ENCODE measurements at places on chromosomes 1 and 21.

DNA sequence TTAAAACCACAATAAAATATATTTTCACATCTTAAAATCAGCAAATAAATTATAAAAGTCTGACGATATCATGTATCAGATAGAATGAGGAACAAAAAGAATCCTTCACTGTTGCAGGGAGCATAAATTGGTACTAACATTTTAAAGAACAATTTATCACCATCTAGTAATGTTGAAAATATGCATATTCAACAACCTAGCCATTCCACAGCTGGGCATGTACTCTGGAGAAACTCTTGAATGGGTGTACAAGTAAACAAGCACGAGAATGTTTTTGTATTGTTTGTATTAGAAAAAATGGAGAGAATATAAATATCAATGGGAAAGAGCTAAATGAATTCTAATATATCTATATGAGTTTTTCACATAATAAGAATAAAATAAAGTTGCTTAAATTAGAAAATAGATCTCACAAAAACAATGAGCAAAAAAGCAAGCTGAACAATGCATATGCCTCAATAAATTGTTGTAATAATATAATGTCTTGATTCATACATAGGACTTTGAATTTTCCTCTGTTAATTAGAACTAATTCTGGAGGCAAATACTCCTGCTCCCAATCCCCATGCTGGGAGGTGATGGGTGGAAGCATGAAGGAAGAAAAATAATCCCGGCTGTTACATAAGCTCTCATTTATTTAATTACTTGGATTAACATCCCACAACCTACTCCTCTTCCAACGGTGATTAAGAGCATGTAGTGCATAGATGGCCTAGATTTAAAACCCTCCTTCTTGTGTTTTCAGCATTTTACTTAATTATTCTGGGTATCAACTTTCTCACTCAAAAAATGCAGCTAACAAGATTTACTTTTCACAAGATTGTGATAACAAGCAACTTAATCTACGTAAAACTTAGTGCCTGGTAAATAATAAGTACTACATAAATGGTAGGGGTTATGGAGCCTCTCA lies 5.5 kb upstream of the FMO2 start:
- no peak for DNase-seq

- no peak for DNase-seq
Measured at GRCh38 chr1:83834621-83835264, 164.2 kb downstream of the TTLL7 start.

GRCh38 chr1:6603915-6604558 lies 1.4 kb upstream of the KLHL21 start:
- peak; percentile 28 for DNase-seq

DNA sequence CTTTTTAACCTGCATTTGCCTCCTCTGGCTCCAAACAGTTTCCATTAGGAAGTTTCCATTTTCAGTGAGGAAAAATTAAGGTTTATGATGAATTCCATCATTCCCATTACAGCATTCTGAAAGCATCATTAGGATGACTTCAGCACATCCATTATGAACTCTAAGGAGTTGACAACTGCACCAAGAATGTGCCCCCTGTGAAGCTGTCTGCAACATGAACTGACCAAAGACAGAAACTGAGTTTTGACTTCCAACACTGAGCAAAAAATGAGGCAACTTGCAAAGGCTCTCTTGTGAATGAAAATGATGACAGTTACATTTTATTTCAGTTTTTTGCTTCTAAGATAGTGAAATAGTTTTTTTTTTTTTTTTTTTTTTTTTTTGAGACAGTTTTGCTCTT lies 18.3 kb upstream of the KCNE1 start:
- no peak for DNase-seq

- DNase-seq = no peak
Measured at GRCh38 chr1:116389013-116389412, 16.0 kb downstream of the ATP1A1 start.

DNA sequence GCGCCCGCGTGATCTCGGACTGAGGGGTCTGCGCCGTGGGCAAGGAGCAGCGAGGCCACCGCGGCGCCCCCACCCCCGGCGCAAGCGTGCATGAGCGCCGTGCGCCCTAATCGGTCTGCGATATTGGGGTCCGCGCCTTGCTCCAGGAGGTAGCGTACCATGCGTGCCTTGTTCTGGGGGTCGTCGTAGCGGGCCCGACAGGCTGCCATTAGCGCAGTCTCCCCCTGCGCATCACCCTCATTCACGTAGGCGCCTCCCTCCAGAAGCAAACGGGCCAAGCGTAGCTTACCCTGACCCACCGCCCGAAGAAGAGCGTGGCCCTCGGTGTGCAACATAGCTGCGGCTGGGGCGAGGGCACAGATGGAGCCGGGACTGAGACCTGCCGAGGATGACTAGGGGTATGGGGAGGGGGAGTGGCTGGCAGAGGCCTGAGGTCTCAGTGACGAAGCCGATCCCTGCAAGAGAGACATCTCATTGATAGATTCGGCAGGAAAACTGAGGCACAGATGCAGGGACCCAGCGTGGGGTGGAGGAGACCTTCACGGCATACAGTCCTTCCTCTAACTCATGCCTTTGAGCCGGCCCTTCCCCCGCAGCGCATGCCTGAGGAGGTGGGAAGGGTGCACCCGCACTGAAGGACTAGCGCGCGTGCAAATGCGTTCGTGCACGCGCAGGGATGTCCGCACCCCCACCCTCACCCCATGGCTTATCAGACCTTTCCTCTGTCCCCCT lies 2.8 kb downstream of the ANKRD34A start:
- DNase-seq = peak; percentile 64

DNA sequence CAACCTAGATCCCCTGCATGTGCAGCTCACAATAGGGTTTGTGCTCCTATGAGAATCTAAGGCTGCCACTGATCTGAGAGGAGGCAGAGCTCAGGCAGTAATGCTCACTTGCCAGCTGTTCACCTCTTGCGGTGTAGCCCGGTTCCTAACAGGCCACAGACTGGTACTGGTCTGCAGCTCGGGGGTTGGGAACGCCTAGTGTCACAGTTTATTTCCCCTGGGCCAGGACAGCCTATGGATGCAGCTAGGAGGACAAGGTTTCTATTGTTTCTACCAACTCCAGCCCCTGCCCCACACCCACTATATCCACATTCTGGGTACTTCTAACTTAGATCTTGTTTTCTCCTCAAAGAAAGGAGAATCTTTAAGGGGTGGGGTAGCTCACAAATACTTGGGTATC lies 58.7 kb upstream of the PRRC2C start:
- DNase-seq = no peak

- DNase-seq = peak; percentile 23
Measured at GRCh38 chr21:33299181-33299752, 25.5 kb upstream of the IFNAR1 start.

GRCh38 chr1:8947127-8947691 lies 1.5 kb downstream of the CA6 start:
- DNase-seq = peak; percentile 21

DNA sequence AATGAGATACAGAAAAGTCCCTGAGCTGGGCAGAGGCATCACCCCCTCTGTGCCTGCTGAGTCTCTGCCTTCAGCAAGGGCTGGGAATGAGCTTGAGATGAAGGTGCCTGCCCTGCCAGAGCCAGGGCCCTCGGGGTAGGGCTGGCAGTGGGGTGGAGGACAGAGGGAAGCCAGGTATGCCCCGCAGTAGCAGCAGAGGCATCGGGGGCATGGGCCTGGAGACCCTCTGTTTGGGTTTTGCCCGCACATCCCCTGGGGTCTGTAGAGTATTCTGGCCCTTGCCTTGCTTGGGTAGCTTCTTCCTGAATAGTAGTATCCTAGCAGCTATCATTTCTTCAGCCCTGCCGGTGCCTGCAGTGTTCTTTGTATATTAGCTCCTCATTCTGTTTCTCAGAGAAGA lies 33.0 kb downstream of the QSOX1 start:
- no peak for DNase-seq

DNA sequence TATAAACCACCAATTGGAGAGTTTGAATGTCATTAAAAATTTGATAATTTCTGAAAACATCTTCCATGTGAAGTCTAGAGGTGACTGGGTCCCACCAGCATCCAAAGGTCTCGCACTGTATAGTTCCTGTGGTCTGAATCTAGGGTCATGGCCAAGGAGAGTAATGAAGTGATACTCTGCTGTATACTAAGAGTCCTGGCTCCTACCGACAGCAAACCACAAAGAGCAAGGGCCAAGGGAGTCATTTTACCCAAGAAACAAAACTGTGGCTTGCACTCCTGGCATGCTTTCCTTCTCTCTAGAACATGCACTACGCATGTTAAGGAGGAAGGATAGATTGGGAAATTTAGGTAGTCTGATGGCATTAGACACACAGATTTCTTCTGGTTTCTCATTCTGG lies 115.6 kb downstream of the BRINP2 start:
- DNase-seq = no peak

DNA sequence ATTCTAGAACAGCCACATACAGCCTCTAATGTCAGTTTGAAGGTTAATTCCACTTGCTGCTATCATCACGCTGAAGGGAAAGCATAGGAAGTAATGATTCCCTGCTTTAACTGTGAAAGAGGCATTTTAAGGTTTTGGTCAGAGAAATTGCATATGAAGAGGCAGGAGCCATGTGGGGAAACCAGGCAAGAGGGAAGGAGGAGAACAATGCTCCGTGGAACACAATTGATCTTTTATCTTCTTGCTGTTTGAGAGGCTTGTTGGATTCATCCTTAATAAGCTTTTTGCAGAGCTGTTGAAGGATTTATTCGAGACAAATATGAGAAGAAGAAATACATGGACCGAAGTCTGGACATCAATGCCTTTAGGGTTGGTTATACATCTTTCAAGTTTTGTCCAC lies 35.9 kb downstream of the SMAP2 start:
- no peak for DNase-seq

DNA sequence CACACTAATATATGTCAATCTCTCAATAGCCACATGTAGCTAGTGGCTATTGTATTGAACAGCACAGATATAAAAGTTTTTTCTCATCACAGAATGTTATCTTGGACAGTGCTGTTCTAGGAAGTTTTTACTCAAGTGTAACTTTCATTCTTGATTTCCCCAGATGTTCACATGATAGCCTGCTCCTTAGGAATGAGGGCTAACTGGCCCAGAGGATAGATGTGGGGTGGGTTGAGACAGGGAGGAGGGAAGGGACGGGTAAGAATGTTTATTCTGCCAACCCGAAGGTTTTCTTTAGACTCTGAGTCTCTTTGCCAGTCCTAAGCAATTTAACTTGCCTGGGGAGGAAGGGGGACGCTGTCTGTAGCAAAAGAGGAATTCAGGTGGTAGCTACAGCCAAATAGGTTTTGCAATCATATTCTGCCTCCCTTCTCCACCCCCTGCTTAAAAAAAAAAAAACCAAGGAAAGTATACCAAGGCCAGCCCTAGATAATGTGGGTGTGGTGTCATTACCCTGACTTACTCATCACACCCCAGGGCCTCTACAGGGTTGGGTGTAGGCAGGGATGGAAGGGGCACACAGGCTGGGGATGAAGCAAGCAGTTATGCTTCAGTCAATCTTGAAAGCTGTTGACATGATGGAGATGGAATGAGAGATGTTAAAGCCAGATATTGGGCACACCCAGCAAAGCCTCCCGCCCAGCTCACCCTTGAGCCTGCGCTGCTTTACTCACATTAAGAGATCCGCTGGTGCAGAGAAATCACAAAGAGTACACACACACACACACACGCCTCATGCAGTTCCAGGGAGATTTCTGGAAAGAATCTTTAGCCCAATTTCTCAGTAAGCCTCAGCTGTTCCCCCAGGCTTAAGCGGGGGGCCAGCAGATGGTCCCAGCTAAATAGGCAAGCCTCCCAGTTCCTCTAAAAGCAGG lies 59.9 kb downstream of the PLXNA2 start:
- DNase-seq = no peak

DNA sequence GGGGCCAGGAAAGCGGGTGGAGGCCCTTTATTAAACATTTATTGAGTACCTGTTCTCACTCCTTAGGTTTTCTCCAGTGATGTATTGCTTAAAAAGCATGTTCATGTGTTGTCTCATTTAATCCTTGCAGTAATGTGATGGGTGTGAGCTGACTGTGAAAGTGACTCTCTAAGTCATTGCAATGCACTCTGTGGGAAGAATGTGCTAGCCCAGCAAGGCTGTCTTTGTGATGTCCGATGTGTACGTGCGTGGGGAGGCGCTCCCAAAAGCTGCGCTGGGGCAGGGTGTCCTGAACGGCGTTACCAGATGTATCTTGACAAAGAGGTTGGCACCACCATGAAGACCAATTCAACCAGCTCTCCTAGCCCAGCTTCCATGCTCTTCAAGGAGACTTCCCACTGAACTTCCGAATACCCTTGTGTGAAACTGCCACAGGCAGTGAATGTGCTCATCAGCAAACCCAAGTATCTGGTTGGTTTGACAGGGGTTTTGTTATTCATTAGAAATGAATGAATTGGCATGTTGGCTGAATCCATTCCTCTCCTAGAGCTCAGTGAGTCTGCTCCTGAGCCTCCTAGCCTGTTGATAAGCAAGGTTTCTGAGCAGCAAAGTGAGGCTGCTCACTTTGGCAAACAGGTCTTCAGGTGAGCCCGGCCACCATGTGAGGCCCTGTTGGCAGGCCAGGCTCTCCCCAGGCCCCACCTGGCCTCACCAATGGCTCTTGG lies 28.0 kb downstream of the NUAK2 start:
- no peak for DNase-seq

DNA sequence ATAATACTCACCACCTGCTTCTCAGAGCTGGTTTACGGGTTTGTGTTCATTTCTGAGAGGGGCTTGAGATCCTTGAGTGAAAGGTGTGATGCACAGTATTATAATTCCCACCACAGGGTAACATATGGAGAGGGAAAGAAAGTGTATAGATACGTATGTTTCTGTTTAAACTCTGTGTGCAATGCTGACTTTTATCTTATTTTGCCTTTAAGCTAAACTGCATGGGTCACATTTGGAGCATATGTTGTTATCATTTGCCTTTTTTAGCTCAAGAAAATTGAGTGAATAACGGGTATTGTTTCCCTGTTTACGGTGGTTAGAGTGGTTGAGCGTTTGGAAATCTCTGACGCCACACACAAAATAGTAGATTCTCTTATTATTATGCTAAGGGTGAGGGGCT lies 191.1 kb upstream of the NFIA start:
- DNase-seq = no peak

DNA sequence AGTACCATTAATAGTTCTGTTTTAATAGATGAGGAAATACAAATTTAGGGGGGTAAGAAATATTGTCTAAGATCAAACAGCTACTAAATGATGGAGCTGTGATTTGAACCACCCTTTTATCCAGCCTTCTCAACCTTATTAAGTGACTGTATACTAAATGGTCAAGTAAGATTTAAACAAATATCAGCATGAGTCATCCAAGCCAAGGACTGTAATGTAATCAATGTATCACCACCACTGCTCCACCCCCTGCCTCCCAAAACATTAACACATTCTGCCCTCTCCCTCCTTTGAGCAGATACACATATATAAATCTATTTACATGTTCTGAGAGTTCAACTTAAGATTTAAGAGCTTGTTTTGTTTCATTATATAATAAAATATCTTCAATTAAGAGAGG lies 58.9 kb downstream of the LRRC40 start:
- no peak for DNase-seq
